ENCODE measurements at places on chromosomes 2 and 18.

DNA sequence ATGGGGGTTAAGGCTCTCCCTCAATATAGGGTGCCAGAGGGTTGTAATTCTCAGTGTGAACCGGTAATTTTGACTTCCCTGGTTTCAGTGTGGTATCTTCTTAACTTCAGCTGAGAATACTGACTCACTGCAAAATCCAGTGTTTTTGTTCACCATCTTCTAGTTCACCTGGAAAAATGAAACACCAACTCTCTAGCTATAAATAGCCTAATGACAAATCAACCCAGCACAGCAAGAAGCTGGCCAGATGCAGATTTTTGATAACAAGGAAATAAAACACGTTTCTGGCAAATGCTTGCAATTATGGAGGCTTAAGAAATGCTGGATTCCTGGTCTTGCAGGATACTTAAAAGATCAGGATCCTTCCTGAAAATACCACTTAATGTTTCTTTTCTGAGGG is 192.3 kb downstream of the CLIP4 start:
- DNase-seq: no peak

DNA sequence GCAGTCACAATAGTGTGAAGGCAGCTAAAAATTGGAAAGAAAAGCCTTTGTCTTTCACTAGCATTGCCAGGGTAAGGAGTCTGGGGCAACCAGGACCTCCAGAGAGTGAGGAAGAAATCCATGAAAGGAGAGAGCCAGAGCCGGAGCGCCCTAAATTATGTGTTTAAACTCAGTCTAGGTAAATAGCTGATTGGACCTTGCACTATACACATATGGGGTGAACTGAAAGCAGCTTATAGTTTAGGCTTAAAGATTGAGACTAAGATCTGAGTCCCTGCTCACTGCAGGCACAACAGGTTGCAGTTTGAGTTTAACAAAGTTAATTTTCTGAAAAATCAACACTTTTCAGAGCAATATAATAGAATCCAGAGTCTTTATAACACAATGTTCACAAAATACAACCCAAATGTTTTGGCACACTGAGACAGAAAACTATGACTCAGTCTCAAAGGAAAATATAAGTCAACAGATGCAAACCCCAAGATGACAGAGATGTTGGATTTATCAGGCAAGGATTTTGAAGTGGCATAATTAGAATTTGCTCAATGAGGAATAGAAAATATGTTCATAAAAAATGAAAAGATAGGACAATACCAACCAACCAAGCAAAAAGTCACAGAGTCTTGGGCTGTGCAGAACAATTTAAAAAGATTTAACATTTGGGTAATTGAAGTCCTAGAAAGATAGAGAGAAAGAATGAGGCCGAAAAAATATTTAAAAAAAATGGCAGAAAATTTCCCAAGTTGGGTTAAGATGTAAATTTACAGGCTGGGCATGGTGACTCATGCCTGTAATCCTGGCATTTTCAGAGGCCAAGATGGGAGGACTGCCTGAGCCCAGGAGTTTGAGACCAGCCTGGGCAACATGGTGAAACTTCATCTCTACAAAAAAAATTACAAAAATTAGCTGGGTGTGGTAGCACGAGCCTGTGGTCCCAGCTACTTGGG is 39.6 kb downstream of the DOK1 start:
- DNase-seq: no peak

- DNase-seq: no peak
These were observed 14.0 kb downstream of the HOXD1 start for GRCh38 chr2:176202491-176202890.

- no peak for DNase-seq
These were observed 58.1 kb downstream of the FAM178B start for GRCh38 chr2:96928277-96928781.

DNA sequence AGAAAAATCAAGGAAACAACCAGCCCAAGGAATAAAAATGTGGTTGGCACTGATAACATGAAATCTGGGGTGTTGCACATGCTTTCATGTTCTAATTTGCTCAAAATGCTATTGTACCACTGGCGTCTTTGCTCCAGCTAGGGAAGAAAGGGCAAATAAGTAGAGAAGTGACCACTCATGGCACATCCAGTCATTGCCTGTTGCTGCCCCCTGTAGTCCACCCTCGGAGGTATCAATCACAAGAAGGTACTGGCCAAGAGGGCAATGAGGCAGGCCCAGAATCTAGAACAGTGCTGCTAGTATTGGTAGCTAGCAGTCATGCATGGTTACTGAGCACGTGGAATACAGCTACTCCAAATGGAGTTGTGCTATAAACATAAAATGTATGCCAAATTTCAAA is 213.4 kb downstream of the CDCA7 start:
- DNase-seq: no peak

DNA sequence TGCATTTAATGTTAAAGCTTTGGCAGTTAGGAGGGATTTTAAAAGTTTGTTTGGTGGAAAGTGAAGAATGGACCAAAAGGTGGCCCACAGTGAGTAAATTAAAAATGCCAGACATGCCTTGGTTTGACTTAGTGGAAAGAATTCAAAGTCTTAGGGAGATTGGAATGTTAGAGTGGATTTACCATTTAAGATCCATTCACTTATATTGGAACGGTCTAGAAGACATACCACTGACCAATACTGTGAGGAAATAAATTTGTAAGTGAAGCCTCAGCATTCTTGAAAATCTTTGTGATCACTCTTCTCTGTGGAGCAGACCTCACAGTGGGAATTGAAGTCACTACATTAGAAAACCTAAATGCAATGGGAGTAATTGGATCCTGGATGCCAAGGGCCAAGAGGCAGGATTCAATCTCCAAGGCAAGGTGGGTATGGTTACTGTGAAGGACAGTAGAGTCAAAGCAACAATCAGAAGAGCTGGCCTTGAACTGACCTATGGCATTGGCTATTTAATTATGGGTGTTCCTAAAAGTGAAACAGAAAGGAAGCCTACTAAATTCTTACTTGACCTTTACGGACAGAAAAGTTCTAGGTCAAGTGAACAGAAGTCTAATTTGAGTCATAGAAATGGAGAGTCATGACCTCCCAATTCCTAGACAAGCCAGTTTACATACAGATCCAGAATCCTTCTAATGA is 40.2 kb upstream of the VRK2 start:
- no peak for DNase-seq

DNA sequence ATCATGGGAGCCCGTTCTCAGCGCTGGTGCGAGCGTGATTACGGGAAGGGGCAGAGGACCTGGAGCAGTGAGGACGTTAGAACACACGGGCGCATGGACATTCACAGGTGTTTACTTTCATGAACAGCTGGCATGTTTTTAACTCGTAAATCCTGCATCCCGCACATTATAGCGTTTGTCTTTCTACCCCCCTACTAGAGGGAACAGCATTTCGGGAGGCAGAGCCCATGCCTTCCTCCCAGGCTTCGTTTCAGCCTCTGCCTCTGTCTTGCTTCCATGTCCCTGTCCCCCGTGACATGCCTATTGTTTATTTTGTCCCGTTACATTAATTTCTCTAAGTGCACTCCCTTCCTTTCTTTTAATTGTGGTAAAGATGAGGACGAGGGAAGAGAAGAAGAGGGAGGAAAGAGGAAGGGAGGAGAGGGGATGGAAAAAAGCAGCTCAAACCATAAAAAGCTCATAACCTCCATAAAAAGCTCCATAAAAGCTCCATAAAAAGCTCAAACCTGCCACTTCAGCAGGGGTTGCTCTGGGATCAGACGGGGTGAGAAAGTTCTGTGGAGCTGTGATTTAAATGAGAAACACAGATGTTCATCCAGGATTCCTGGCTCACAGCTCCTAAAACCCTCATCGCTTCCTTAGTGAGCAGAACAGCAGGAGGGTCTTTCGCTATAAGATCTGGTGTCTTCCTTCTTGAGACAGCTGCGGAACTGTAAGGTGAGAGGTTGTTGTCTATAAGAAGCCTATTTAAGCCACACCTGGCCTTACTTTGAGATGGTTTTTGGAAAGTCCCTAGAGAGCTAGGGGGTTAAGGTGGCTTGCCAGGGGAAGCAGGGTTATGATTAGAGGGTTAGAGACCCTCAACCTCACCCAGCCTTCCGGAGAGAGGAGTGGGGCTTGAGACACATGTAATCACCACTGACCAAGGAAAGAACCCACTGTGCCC is 66.6 kb upstream of the SNTG2 start:
- no peak for DNase-seq

- DNase-seq: no peak
These were observed 66.8 kb upstream of the FOSL2 start for GRCh38 chr2:28325567-28326468.

DNA sequence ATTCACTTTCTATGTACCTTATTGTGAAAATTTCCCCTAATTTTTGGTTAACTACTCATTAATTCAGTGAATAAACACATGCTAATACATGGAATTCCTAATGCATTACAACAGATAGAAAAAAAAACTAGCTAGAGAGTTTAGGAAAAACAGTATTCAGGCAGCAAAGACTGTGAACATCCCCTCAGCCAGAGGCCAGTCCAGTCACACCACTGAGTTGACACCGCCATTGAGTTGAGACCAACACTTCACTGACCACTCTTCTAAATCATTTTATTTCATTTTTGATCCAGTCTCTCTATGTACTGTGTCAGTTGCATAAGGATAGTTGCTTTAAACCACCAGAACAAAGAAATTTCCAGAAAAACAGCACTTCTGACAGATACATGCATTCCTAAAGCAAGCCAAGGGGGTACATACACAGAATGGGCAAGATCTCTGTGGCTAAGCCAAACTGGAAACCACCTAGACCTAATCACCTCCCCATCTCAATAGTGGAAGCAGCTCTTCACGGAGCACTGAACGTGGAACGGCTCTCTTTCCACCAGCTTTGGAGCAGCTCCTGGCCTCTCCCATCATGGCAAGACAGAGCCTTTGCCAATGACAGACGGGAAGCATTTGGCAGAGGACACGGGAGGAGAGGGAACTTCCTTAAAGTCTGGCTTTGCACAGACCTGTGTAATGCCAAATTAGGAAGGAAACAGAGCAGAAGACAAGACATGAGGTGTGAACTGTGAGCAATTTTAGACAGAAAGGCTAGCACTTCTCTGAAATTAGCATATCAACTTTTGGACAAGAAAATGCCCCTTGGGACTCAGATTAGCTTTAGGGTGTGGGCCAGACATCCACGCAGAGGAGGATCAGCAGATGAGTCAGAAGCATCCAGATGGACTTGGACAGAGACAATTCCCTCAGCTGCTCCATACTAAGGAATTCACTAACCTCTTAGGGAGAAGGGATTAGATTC is 36.4 kb downstream of the CACNB4 start:
- DNase-seq: peak; percentile 52

DNA sequence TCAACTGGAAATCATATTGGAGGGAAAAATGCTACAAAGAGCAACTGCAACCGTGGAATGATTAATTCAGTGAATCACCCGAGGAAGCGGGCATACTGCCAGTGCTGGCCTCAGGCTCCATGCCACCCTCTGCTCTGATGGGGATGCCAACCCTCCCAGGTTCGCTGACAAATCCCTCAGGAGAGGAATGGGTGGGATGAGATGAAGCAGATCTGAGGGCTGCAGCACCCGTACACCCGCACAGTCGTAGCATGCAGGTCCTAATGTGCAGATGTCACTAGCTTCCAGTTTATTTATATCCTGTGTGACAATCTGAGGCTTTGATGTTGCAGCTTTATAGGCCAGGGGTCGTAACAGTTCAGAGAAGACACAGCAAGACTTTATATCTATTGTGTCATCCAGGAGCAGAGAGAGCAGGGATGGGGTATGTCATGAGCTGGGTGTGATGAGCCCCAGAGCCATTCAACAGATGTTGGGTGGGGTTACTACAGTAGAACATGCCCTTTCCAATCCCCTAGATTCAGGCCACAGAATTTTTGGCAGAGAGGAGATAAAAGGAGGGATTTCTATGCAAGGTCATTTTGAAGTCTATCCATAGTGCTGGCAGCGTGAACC is 44.6 kb downstream of the DPP4 start:
- DNase-seq: peak; percentile 30

- DNase-seq: no peak
These were observed 7.4 kb downstream of the TUBB6 start for GRCh38 chr18:12315490-12315889.

DNA sequence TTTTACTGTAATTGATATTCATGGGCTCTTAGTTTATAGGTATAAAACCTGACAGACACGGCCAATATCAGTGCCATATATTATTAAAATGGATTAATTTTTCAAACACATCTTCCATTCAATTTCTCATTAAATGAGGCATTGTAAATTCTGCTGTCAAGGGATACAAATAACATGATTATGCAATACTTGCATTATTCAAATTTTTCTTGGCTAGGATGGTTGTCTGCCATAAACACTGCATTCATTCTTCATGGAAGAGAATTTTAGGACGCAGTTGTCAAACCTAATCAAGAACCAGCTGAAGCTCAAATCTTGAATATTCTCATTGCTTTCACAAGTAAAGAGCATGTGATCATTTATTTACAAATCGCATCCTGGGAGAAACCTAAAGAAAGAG is 255.6 kb downstream of the RDH14 start:
- no peak for DNase-seq

DNA sequence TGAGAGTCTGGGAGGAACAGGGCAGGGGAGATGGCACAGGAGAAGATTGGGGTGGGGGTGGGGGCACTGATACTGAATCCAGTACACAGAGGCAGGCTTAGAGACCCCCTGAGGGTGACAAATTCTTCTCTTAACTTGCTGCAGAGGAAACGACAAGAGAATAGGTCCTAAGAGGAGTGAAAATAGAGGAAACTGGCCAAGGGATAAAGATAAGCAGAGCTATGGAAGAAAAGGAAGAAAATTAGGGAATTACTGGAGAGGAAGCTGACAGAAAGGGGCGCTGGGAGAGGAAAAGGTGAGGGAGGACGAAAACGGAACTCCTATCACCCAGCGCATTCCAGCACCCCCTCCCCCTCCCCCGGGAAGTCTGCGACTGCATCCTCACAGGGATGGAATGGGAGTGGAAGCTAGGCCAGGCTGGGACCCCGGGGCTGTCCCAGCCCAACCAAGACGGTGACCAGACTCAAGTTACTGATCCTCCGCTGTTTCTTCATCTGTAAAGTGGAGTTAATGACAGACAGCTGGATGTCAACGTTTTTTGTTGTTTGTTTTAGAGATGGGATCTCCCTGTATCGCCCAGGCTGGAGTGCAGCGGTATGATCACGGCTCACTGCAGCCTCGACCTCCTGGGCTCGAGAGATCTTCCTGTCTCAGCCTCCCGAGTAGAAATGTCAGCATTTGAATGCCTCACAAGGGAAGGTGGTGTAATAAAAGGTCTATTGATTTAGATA is 2.6 kb upstream of the EMX1 start:
- DNase-seq: no peak
